ENCODE measurements at places on chromosomes 1 and 21. TPM values are rescaled to one million over a fixed set of nuclear protein-coding genes. Genes with fewer than 3 reads are reported as not detected.

Gene SERPINC1
- 0.55 TPM for total RNA-seq

Gene ACTA1
- 1.7 TPM for total RNA-seq

Gene TLCD4
- total RNA-seq: 29.8 TPM

Gene ERICH3
- 12.9 TPM for total RNA-seq

Gene INAVA
- total RNA-seq: 5.7 TPM

Gene FABP3
- 77.1 TPM for total RNA-seq

Gene LDLRAD1
- not detected for total RNA-seq

Gene DOCK7
- 83.2 TPM for total RNA-seq

Gene PAX7
- 1.5 TPM for total RNA-seq

Gene FMO2
- total RNA-seq: 4.7 TPM

Gene CHIA
- total RNA-seq: not detected

GRCh38 chr1:171279234-171279633 lies 30.9 kb downstream of the FMO1 start:
- no peaks in the 10 kb centered on the region for H3K4me1 ChIP-seq
- no peak overlapping the region for H3K4me3 ChIP-seq
- H3K27ac ChIP-seq: no peak overlapping the region
- H3K36me3 ChIP-seq: no peaks in the 10 kb centered on the region
- H3K27me3 ChIP-seq: no peaks in the 10 kb centered on the region

- no peak overlapping the region for H3K27ac ChIP-seq
- H3K27me3 ChIP-seq: no peaks in the 10 kb centered on the region
- peaks cover 41% of the 10 kb centered on the region for H3K4me1 ChIP-seq
- H3K4me3 ChIP-seq: no peak overlapping the region
- DNase-seq: no peak
Observed at GRCh38 chr1:208031932-208032320, 121.0 kb upstream of the CD34 start.

DNA sequence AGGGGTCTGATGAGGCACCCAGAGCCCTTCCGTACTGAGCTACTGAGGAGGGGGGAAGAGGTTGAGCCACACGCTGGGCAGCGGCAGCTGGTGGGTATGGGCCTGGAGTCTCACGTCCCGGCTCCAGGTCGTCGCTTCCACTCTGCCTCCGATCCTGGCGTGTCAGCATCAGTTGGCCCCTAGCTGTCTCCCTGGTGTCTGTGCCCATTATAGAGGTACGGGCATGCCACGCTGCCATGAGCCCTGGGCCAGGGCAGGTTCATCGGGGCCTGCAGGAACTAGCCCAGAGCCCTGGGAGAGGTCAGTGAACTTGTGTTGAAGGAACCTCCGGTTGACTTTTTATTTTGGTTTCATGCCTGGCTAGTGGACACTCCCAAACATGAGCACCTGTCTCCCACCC lies 18.2 kb downstream of the COQ8A start:
- H3K4me1 ChIP-seq: no peaks in the 10 kb centered on the region
- H3K36me3 ChIP-seq: peaks cover 11% of the 10 kb centered on the region
- no peak overlapping the region for H3K4me3 ChIP-seq
- no peak for DNase-seq
- H3K27me3 ChIP-seq: no peaks in the 10 kb centered on the region

DNA sequence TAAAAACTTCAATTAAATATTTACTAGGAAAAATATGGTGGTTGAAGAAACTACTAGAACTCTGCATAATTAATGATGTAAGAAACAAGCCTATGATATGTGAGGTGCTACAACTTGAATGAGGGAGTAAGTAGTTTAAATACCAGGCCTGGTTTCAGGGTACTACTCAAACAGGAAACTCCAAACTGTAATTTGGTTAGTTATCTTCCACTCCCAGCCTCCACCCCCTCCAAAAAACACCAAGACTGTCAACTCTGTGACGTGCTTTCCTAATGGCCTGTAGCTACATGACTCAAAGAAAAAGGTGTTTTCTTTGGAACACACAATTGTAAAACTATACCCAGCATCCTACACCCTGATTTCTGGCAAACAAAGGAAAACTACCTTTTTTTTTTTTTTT lies 55.9 kb upstream of the RCC1 start:
- H3K4me3 ChIP-seq: no peak overlapping the region
- no peaks in the 10 kb centered on the region for H3K4me1 ChIP-seq
- no peaks in the 10 kb centered on the region for H3K27me3 ChIP-seq
- H3K27ac ChIP-seq: no peak overlapping the region
- DNase-seq: no peak

- H3K4me3 ChIP-seq: no peak overlapping the region
- no peaks in the 10 kb centered on the region for H3K4me1 ChIP-seq
- no peaks in the 10 kb centered on the region for H3K36me3 ChIP-seq
- H3K27ac ChIP-seq: no peak overlapping the region
- no peaks in the 10 kb centered on the region for H3K27me3 ChIP-seq
- no peak for DNase-seq
Observed at GRCh38 chr1:178324003-178324402, 172.8 kb downstream of the CLEC20A start.

GRCh38 chr1:108593448-108593847 lies 33.5 kb downstream of the EEIG2 start:
- no peak overlapping the region for H3K4me3 ChIP-seq
- H3K27me3 ChIP-seq: no peaks in the 10 kb centered on the region
- no peak for DNase-seq
- no peak overlapping the region for H3K27ac ChIP-seq
- H3K36me3 ChIP-seq: no peaks in the 10 kb centered on the region

DNA sequence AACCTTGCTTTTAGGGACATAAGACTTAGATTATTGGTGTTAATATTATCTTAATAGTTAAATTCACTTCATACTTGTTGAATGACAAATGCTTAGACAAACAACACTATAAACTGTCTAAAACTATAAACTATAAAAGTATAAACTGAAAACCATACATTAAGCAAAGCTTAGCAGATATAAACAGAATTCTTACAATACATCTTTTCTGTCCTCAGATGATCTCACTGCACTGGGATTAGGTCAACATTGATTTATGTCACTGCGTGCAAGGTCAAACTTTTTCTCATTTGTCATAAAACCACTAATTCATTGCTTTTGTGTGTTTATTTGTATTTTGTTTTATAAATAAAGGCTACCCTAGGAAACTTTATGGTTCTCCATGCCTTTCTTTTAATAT lies 1491.8 kb downstream of the NCAM2 start:
- no peak overlapping the region for H3K4me3 ChIP-seq
- no peak for DNase-seq
- no peaks in the 10 kb centered on the region for H3K27me3 ChIP-seq
- no peaks in the 10 kb centered on the region for H3K4me1 ChIP-seq

- no peaks in the 10 kb centered on the region for H3K36me3 ChIP-seq
- H3K4me1 ChIP-seq: peaks cover 5% of the 10 kb centered on the region
- DNase-seq: no peak
- H3K27me3 ChIP-seq: no peaks in the 10 kb centered on the region
Observed at GRCh38 chr1:159779403-159779851, 1.3 kb upstream of the DUSP23 start.

DNA sequence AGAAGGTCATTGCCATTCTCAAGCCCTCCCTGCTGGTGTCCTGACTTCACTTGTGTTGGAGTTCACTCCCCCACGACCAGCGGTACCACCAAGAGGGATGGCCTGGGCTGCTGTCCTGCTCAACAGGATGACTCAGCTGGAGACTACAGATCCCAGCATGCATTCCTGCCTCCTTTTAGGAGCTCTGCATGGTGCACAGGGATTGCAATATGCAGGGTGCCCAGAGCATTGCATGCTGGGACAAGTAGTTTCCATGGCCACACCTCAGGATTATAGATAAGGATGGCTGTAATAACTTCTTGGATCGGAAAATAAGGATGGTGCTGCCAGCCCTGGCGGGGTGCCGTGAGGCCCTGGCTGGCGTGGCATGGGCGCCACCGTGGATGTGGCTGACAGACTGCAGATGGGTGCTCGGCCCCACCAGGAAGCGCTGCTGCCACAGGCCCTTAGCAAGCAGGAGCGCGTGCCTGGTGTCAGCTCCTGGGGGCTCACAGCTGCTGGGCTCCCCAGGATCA lies 150.0 kb downstream of the CASZ1 start:
- peaks cover 9% of the 10 kb centered on the region for H3K27me3 ChIP-seq
- peaks cover 29% of the 10 kb centered on the region for H3K4me1 ChIP-seq
- no peak overlapping the region for H3K27ac ChIP-seq

DNA sequence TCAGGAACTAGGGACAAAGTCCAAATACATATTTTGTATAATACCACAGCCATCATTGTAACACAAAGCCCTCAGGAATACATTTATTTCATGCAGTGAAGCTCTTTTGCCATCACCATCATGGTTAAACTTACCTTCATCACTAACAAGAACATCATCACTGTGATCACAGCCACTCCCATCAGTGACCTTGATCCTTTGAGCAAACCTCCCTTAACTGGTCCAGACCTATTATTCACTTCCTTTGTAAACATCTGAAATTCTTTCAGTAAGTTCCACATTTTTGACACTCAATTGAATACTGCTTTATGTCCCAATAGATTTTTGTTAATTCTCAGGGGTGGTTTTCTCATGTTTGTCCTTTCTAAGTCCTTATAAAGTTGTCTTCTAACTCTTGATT lies 16.2 kb upstream of the KPRP start:
- no peak overlapping the region for H3K27ac ChIP-seq
- DNase-seq: no peak
- no peaks in the 10 kb centered on the region for H3K36me3 ChIP-seq
- no peaks in the 10 kb centered on the region for H3K27me3 ChIP-seq
- H3K4me1 ChIP-seq: no peaks in the 10 kb centered on the region

GRCh38 chr1:160078512-160079195 lies 2.7 kb upstream of the KCNJ9 start:
- peak overlapping the region; percentile 48 for H3K27ac ChIP-seq
- DNase-seq: no peak
- peaks cover 43% of the 10 kb centered on the region for H3K4me1 ChIP-seq
- no peak overlapping the region for H3K4me3 ChIP-seq

DNA sequence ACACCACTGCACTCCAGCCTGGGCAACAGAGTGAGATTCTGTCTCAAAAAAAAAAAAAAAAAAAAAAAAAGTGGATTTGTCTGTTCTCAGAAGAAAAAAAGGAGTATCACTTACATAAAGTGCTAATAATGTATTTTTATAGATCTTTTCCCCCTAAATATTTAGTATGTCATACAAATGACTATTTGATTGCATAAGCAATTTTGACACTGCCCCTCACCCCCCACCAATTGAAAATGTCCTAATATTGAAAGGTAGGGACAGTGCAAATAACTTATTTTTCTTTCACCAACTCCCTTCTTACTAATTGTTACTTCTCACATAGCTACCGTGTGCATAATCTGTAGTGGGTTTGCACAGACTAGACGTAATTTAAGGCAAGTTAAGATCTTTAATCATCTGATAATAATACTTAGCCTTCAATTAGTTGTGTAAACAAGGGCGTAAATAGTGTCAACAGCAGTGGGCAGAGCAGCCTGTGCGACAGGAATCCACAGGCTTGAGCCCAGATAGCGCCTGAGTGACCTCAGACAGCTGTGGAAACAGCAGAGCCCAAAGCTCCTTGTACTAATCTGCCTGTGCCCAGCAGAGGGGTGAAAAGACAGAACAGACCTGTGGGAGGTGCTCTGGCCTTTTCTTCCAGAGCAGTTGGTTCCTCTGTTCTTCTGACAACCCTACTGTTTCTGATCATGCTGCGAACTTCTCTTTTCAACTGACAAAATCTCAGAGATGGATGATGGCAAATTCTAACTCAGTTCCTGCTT lies 4.5 kb upstream of the IER5 start:
- H3K4me3 ChIP-seq: no peak overlapping the region
- DNase-seq: no peak

DNA sequence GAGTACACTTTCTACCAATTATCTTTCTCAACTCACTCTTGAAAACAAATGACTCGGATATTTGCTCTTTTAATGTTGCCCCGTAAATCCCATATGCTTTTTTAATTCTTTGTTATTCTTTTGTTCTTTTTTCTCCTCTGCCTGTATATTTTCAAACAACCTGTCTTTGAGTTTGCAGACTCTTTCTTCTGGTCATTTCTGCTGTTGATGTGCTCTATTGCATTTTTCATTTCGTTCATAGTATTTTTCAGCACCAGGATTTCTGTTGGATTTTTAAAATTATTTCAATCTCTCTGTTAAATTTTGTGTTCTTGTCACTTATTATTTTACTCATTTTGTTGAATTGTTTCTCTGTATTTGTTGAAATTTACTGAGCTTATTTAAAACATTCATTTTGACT lies 146.8 kb upstream of the B3GALT2 start:
- no peak overlapping the region for H3K4me3 ChIP-seq
- H3K27me3 ChIP-seq: no peaks in the 10 kb centered on the region
- H3K4me1 ChIP-seq: no peaks in the 10 kb centered on the region
- no peak overlapping the region for H3K27ac ChIP-seq

GRCh38 chr1:211485480-211485857 lies 6.5 kb downstream of the RD3 start:
- no peaks in the 10 kb centered on the region for H3K4me1 ChIP-seq
- no peaks in the 10 kb centered on the region for H3K36me3 ChIP-seq
- no peaks in the 10 kb centered on the region for H3K27me3 ChIP-seq
- no peak overlapping the region for H3K27ac ChIP-seq
- no peak overlapping the region for H3K4me3 ChIP-seq

DNA sequence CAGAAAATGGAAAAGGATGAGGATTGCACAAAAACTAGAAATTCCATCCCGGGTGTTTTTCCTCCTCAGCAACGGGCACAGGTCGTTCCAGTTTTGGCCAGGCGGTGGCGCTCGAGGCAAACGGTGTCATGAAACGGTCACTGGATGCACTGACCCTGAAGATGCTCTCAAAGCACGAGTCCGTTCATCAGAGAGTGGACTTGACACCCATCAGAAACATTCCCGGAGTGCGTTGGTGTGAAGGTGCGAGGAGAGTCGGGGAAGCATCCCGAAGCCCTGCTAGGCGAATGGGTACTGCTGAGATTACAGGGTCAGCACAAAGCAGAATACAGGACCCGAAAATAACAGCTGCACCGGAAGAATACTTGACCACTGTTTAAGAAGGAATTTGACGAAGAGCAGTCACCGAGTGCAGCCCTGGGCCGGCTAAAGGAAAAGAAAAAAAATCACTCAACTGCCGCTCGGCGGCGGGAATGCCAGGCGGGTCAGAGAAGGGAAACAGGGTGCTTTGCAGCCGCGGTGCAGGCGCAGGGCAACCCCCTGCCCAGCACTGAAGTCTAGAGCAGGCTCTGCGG lies 71.7 kb upstream of the ETS2 start:
- H3K4me3 ChIP-seq: peak overlapping the region; percentile 49
- peaks cover 7% of the 10 kb centered on the region for H3K4me1 ChIP-seq
- peak overlapping the region; percentile 64 for H3K27ac ChIP-seq
- H3K36me3 ChIP-seq: no peaks in the 10 kb centered on the region

- H3K4me3 ChIP-seq: no peak overlapping the region
- H3K27ac ChIP-seq: no peak overlapping the region
- no peaks in the 10 kb centered on the region for H3K36me3 ChIP-seq
- no peak for DNase-seq
- no peaks in the 10 kb centered on the region for H3K27me3 ChIP-seq
Observed at GRCh38 chr1:158728510-158729225, 8.1 kb upstream of the OR6K3 start.

Measured in spinal cord (tissue), 10 donors.